ENCODE measurements at places on chromosomes 12 and 14. TPM values are rescaled to one million over a fixed set of nuclear protein-coding genes. Genes with fewer than 3 reads are reported as not detected.

The TMEM233 gene
- 0.07 TPM for total RNA-seq

The EML5 gene
- 0.72 TPM for total RNA-seq

The ANO2 gene
- not detected for total RNA-seq

The MAP1LC3B2 gene
- 1.6 TPM for total RNA-seq

The TM7SF3 gene
- 64.9 TPM for total RNA-seq

The EXOC5 gene
- 38.4 TPM for total RNA-seq

The DLGAP5 gene
- 33.9 TPM for total RNA-seq

The LYZ gene
- not detected for total RNA-seq

The HCAR1 gene
- 0.04 TPM for total RNA-seq

The TCL1A gene
- not detected for total RNA-seq

The NOXRED1 gene
- total RNA-seq = not detected

The KITLG gene
- total RNA-seq = 8.9 TPM

The KRT7 gene
- total RNA-seq = 3,814 TPM

The OAS1 gene
- 66.8 TPM for total RNA-seq

The BEST3 gene
- total RNA-seq = 1.1 TPM

The ST8SIA1 gene
- total RNA-seq = 0.06 TPM

The TAS2R13 gene
- total RNA-seq = not detected

The PLEKHD1 gene
- total RNA-seq = 0.03 TPM

The AHNAK2 gene
- 178 TPM for total RNA-seq

The SH2B3 gene
- total RNA-seq = 6.4 TPM

The IL31 gene
- not detected for total RNA-seq

The MGAT4C gene
- total RNA-seq = 0.09 TPM

The NXPH4 gene
- 3.8 TPM for total RNA-seq

Measured in A549 treated with CpdA at 1 μM for 4 hours (cell line).